ENCODE measurements at places on chromosomes 7 and 10.

DNA sequence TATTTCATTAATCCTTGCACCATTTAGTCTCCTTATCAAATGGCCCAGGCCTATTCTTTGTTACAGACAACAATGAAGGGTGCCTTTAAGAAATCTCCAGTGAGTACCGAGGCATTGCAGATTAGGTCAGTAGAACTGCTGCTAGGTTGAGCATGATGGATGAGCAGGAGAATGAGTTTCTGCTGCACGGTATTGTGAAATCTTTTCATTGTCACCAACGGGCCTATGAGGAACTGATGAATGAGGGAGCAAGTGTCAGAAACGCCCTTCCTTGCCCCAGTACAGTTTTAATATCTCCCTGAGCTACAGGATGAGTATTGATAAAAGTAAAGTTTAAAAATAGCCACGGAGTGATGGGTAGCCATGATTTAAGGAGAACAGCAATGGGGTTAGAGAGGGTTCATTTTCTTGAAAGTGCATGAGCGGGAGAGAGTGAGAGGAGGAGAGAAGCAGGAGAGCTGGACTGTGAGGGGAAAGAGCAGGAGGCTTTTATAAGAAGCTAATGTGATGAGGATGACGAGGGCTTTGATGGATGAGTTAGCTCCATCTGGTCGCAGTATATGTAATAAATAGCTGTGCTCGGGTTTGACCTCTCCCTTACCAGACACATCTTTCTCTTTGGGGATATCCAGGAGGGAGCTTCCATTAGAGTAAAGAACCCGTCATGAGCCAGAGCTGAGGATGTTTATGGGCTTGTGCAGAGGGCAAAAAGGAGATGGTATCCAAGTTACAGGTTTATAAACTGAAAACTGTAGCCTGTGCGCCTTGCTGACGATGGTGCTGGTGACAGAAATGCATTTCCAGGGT is 526.1 kb downstream of the LRMDA start:
- no peak for DNase-seq

DNA sequence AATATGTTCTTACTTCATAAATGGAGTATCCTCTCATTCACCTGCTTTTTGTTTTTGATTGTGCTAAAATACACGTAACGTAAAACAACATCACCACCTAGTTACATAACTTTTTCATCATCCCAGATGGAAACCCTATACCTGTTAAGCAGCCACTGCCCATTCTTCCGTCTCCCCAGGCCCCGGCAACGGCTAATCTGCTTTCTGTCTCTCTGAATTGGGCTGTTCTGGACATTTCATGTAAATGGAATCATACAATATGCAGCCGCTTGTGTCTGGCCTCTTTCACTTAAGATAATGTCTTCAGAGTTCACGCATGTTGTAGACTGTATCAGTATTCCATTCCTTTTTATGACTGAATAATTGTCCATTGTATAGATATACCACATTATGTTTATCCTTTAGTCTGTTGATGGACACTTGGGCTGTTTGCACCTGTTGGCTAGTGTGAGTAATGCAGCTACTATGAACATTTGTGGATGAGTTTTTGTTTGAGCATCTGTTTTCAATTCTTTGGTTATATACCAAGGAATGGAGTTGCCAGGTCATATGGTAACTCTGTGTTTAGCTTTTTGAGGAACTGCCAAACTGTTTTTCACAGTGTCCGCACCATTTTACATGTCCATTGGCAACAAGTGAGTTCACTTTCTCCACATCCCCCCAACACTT is 14.1 kb upstream of the SUN1 start:
- DNase-seq, result peak; percentile 21

DNA sequence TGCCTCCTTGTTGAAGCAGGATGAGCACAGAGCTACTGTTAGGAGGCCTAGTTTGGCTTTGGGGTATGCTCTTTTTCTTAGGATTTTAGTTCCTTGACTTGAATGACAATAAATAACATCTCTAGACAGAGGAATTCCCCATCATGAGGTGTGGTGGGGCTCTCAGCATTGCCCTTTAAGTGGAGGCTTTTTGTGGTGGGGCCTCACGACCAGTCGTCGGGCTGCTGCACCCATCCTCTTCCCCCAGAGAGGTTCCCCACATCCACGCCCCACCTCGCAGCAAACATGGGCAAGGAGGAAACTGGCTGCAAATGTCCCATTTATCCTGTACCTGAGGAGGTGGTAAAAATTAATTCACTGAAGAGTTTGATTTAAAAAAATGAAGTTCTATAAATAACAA is 36.1 kb upstream of the TARP start:
- DNase-seq, result no peak

DNA sequence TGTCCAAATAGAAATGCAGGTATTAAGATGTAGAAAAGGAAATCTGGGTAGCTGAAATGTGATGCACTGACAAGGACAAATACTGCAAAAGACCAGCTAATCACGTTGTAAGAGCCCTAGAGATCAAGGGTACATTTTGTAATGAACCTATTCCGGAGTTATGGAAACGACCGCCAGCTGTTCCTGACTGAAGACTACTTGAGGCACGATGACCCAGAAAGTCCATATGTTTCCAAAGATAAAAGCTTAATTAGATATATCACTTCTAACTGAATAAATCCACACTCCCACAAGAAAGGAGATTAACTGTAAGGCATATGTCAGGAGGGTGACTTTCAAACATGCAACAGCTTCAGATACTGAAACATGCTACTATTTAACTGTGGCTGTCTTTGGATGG is 253.5 kb downstream of the NSUN6 start:
- no peak for DNase-seq

DNA sequence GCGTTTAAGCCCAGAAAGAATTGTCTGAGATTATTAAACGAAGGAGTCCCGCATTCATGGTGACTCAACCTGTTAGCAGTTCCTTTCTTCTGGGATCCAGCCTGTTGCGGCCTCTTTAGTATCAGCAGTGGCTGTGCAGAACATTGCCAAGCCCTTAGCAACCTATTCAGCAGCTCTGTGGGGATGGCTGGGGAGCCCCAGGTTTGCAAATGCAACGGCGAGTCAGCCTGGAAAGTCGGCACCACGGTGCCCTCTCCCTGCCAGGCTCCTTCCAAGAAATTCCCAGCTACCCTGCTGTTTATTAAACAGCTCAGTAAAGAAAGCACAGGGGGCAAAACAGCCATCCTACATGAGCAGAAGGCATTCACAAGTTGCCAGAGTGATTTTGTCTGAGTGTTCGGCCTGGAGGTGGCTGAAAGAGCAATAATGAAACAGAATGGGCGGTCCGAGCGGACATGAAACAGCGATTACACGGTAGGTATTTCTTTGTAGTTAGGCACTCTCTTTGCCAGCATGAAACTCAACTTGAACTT is 198.3 kb downstream of the BAMBI start:
- no peak for DNase-seq

DNA sequence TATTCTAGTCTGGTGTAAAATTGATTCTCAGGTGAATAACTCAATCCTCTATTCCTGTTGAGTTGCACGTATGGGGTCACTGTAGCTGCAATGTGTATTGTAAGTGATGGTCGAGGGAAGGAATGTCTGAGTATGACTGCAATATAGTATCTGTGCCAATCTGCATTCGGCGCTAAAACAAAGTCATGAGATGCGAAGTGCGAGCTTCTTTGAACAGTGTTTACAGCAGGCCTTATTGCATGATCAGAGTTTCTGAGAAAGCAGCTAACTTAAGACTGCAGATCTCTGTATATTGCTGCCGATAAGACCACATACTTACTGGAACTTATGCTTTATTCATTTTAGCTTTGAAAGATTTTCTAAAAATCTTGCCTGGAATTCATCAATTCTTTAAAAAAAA is 341.7 kb upstream of the BMPER start:
- DNase-seq, result no peak

- DNase-seq, result no peak
These were observed 154.4 kb downstream of the VTI1A start for GRCh38 chr10:112601214-112602090.

DNA sequence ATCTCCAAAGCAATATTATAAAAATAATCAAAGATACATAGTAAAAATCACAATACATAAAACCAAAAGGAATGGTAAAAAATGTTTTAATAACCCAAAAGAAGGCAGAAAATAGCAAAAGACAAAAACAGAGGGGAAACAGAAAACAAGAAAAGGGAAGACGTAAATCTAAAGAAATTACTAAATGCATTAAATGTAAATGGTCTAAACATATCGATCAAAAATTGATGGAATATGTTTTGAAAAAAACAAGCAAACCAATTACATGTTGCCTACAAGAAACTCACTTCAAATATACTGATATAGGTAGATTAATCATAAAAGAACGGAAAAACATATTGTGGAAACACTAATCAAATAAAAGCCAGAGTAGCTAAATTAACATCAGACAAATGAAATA is 369.1 kb downstream of the GRID1 start:
- no peak for DNase-seq

DNA sequence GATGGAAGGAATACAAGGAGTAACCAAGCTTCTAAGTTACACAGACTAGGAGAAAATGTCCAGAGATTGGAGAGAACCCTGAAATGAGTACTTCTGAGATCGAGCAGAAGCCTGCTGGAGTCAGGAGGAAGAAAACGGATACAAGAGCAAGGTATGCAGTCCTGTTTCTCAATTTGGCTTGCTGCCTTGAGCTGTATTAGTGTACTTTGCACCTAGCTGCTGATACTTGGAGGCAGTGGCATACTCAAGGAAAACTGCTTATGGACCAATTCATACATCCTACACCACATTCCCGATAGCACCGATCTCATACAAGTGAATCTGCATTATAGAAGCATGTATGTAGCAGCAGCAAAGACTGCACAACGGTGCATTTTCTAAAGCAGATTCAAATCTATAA is 14.4 kb downstream of the PIP4K2A start:
- DNase-seq, result no peak

DNA sequence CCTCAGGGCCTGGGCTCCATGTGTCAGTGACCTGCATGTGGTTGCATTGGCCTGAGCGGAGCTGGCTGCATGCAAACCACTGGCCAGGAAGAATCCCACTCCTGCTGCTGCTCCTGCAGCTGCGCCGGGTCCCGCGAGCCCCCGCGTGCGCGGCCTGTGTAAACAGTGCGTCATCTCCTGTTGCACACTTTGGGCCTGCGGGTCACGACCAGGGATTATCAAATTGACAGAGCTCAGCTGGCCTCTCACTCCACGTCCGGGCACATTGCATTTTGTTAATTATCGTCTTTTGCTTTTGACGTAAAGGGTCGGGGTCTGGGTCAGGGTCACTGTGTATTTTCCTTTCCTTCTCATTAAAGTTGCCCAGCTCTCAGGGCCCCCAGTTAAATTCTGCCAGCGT is 132.6 kb downstream of the RGS10 start:
- DNase-seq, result no peak

DNA sequence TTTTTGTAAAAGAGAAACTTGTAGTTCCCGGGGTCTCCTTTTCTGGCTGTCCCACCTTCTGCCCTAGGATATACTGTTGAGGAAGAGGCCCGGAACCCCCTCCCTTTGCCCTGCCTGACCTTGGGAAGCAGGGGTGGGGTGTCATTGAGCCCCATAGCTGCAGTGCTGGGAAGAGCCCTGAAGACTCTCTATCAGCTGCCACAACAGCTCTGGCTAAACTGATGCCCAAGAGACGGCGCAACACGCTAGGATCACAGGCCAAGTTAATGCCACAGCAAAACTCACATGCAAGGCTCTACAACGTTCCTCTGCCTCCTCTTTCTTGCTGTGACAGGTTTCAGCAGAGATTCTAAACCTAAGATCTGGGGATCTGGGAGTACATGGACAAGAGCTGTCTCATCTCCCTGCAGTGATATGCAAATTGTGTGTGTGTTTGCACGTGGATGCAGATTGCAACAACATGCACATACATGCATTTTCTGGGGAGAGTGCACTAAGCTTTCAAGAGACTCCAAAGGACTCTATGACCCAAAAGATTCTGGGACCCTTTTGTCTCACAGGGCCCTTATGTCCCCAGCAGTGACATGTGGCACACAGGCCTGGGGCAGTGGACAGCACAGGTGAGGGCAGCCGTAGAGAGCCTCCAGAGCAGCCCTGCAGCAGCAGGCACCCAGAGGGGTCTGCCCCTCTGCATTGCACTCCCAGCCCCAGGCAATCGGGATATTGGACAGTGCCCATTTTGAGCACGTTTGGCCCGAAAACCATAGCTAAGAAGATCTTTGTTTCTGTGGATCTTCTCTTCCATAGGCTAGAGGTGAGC is 2.5 kb downstream of the RASSF4 start:
- no peak for DNase-seq

- DNase-seq, result no peak
These were observed 31.6 kb downstream of the GARIN1A start for GRCh38 chr7:128703609-128704241.

DNA sequence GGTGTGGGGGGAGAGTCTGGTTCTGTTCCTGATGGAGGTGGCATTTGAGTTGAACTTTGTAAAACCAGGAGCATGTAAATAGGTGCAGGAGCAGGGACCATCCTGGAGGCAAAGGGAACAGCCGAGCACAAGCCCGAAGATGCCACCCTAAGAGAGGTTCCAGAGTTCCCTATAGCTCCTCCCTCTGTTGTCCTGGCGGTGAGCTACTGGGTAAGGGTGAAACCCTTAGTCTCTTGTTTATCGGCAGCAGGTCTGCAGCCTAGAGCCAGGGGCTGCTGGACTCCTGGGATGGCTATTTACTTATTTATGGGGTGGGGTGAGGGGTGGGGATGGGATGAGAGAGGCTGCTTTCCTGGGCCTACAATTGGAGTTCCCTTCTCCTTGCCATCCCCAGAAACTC is 6.5 kb upstream of the LBX1 start:
- no peak for DNase-seq

DNA sequence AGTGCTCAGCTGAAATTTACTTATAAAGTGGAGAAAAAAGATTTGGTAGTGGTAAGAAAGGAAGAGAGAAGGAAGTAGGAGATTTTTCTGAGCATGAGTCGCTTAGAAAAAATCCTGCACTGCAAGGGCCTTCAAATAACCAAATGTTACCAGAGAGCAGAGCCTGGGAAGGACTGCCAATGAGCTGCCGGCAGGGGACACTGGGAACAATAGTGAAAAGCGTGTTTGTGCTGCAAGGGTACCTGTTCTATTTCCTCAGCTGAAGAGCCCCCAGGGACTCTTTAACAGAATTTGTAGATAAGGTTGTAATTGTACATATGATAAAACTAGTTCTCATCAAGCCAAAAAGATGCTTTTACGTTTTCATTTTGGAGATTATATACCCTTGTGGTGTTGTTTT is 696.3 kb upstream of the C7orf33 start:
- DNase-seq, result peak; percentile 10

DNA sequence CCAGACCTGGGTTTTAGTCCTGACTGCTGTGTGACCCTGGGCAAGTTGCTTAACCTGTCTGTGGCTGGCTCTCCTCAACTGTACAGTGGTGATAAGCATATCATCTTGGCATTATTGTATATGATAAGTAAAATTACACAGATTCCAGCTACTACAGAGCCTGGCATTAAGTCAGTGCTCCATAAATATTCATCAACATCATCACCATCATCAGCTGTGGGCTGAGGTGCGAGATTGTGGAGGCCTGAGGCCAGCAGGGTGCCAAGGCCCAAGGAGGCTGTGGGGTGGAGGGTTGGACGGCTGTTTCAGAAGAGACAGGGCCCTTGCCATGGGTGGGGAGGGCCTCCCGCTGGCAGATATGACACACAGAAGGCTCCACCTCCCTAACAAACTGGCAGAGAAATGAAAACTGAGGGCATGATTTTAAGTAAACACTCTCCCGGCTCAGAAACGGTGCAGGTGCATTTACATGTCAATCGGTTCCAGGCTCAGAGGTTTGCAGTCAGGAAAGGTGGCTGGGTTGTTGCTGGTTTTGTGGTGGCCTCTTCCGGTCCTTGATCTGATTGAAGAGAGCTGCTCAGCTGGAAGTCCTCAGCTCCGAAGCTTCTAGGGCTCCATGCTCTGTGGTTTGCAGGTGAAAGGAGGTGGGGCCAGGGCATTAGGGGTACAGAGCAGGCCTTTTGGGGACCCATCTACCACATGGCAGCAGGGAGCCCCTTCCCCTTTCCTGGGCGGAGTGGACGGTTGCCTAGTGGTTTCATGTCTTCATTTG is 10.2 kb downstream of the CRYGN start:
- no peak for DNase-seq

All from AG09309 (cell line).